Gastrocnemius medialis (tissue), 4 donors: ENCODE measurements at places on chromosomes 1 and 21. TPM values are rescaled to one million over a fixed set of nuclear protein-coding genes. Genes with fewer than 3 reads are reported as not detected.

- DNase-seq = no peak
- H3K36me3 ChIP-seq = no peaks in the 10 kb centered on the region
- H3K27me3 ChIP-seq = no peaks in the 10 kb centered on the region
- H3K4me1 ChIP-seq = no peaks in the 10 kb centered on the region
- H3K27ac ChIP-seq = no peak overlapping the region
These were observed 67.0 kb upstream of the PTCH2 start for GRCh38 chr1:44909901-44910544.

DCLRE1B gene
- total RNA-seq = 1.4 TPM

EDARADD gene
- total RNA-seq = not detected

OR2L3 gene
- not detected for total RNA-seq

DNA sequence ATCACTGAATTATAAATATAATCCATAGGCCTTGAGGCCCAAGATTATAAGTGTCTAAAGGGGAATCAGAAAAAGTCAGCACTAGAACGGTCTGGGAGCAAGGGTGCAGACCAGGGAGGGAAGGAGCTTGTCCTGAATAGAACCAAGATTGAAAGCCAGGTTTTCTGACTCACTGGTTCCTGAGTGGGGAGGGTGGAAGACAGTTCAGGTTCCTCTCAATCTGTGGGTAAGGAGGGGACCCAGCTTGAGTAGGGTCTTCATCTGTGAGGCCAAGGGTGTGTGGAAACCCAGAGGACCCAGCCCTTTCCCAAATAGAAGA, 842 bp downstream of the LENEP start:
- DNase-seq = no peak
- peaks cover 11% of the 10 kb centered on the region for H3K4me1 ChIP-seq
- H3K27me3 ChIP-seq = no peaks in the 10 kb centered on the region
- no peak overlapping the region for H3K4me3 ChIP-seq
- peaks cover 14% of the 10 kb centered on the region for H3K36me3 ChIP-seq
- no peak overlapping the region for H3K27ac ChIP-seq

DNA sequence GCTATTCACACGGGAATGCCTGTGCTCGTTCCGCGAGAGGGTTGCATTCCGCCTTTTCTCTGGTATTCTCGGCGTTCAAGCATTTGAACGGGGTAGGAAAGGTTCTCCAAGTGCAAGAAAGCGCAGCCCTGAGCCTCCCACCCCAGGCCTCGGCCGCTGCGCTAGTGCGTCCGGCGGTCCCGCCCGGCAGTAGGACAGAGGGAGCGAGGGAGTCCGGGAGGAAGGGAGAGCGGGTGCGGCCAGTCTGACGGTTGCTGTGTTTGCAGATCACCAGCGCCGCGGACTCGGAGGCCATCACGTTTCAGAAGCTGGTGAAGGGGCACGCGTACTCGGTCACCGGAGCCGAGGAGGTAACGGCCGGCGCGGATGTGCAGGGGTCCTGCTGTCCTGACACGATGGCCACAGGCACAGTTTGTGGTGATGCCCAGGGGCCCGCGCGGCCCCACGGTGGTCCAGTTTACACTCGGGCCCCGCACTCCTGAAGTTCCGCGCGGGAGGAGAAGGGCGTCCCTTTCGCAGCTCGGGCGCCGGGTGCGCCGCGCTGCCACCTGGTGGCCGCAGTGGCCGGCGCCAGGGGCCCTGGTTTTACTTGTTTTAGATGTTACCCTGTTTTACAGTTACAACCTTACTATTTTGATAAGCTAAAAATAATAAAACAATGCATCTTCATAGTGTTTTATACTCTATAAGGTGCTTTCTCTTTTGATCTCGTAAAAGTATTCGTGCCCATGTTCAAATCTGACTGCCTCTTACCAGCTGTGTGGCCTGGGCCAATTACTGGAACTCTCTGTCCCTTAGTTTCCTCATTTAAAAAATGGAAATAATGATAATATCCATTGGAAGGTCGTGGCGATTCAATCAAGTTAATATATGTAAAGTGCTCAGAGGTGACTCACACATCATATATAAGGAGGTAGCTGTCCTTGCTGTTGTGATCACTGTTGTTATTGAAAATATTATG, 36.7 kb downstream of the CAPN2 start:
- no peaks in the 10 kb centered on the region for H3K27me3 ChIP-seq
- peaks cover 6% of the 10 kb centered on the region for H3K4me1 ChIP-seq
- H3K4me3 ChIP-seq = peak overlapping the region; percentile 46
- H3K27ac ChIP-seq = peak overlapping the region; percentile 55
- DNase-seq = peak; percentile 41

DNA sequence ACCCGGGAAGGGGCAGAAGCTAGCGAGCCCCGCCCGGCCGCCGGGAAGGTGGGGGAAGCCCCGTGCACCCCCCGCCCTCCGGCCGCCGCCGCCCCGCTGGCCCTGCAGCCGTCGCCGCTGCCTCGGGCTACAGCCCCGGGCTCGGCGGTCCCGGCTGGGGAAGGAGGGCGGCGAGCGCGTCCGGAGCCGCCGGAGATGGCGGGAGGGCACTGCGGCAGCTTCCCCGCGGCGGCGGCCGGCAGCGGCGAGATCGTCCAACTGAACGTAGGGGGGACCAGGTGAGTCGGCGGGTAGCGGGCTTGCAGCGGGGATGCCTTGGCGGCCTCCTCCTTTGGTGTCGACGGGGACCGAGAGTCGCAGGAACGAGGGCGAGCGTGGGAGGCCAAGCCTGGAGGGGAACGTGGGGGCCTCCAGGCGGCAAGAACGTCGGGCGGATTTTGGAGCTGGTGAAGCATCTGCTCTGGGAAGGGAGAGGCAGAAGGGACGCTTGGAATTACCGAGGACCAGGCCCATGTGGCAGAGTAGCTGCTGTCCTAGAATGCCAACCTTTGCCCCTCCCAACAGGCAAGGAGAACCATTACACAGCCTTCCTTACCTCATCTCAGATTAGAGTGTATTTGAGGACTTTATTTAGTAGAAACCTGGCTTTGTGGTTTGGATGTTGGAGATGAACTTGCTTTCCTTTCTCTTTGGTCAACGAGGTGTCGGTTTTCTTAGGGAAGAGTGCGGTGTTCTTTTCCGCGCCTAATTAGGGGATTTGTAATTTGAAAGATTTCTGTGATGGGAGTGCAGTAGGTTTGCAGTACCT, 591 bp downstream of the KCTD3 start:
- DNase-seq = peak; percentile 14
- peaks cover 39% of the 10 kb centered on the region for H3K4me1 ChIP-seq
- H3K36me3 ChIP-seq = no peaks in the 10 kb centered on the region
- no peaks in the 10 kb centered on the region for H3K27me3 ChIP-seq

NEGR1 gene
- total RNA-seq = 5.4 TPM

RGS8 gene
- not detected for total RNA-seq

DNA sequence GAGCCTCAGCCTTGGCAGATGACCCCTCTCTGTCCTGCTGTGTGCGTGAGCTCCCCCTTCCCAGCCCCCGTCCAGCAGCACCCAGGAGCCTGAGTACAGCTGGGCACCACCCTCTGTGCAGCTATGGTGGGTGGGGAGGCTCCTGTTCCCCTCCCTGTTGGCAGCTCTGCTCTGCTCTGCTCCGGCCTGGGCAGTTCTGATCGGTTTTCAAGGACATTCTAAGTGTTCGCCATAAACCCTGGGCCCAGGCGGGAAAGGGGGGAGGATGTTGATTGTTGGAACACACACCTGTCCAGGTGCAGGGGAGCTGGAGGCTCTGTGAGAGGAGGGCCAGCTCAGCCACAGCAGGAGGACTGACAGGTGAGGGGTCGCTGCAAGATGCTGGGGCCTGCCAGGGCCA, at the start of gene CLCNKB:
Gene CLCNKB (plus strand): TSS at position 262 of the 400 bp plus-strand sequence. CDS start 711 bp downstream, outside the sequence.
- no peaks in the 10 kb centered on the region for H3K36me3 ChIP-seq
- DNase-seq = no peak
- H3K4me1 ChIP-seq = no peaks in the 10 kb centered on the region

- DNase-seq = no peak
- no peaks in the 10 kb centered on the region for H3K4me1 ChIP-seq
- no peak overlapping the region for H3K4me3 ChIP-seq
- H3K27me3 ChIP-seq = no peaks in the 10 kb centered on the region
- H3K36me3 ChIP-seq = no peaks in the 10 kb centered on the region
- H3K27ac ChIP-seq = no peak overlapping the region
These were observed 25.6 kb downstream of the NPHP4 start for GRCh38 chr1:5966543-5967205.

GRCh38 chr21:44702973-44703730, 6.2 kb downstream of the KRTAP10-12 start:
- no peak overlapping the region for H3K27ac ChIP-seq
- DNase-seq = no peak
- no peak overlapping the region for H3K4me3 ChIP-seq
- no peaks in the 10 kb centered on the region for H3K4me1 ChIP-seq

DNA sequence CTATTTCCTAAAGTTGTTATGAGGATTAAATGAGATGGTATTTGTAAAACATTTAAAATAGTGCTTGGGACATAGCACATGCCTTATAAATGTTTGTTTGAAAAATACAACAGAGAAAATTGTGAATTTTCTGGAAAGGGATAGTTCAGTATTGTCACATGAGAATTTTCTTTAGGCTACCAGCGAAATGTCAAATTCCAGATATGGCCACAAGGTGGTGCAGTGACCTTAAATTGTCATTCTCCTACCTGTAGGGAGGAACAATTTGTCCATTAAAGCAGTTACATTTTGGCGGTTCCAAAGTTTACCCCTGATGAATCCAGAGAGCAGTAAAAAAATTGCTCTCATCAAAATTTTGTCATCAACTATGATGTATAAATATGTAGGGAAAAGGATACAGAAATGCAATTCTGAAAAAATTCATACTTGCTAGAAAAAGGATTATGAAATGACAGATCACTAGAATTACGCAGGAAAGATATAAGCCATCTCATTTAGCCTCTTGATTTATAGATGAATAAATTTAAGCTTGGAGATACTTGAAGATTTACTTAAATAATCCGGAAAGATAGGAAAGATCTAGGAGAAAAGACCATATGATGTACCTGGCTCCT, 50.2 kb upstream of the TSHB start:
- H3K4me1 ChIP-seq = no peaks in the 10 kb centered on the region
- H3K27me3 ChIP-seq = no peaks in the 10 kb centered on the region
- H3K4me3 ChIP-seq = no peak overlapping the region
- H3K27ac ChIP-seq = no peak overlapping the region
